ENCODE measurements at places on chromosomes 4 and X.

DNA sequence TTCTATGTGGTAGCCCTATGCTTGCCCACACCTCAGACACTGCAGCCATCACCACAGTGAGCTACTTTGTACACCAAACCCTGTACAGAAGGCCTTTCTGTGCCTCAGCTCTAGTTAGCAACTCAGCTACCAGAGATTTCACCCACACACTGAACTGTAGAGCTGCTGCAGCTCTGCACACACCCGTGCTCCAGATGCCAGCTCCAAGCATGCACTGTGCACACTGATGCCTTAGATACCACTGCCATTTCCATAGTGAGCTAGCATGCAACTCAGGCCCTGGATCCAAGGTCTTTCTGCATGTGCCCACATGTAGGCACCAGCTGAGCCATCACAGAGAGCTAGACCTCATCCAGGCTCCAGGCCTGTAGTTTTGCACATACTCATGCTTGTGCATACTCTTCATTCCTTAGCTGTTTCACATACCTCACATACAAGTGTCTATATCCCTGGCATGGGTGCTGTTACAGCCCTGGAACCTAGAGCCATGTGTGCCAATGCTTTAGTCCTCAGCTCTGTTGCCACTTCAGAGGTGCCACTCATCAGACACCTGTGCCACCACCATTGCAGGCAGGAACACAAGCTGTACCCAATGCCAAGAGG, 423.5 kb upstream of the NDST3 start:
- no peak for DNase-seq

GRCh38 chr4:38654273-38654672, 9.7 kb upstream of the KLF3 start:
- no peak for DNase-seq

GRCh38 chr4:183825346-183825745, 79.8 kb upstream of the STOX2 start:
- no peak for DNase-seq

DNA sequence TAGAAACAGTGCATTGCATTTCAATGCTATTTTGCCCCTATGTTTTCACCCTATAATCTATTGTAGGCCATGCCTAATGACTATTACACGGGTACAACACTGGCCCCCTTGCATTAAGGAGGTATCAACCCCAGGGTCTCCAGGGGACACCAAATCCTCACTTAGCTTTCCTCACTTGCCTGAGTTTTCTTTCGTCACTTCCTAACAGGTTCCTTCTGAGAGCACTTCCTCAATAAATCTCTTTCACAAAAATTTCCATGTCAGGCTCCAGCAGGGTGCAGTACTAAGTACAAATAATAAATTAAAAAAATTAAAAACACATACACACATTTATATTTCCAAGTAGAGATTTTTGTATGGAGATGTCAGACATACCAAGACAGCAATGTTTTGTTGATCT, 165.0 kb downstream of the RBM46 start:
- DNase-seq, result no peak

DNA sequence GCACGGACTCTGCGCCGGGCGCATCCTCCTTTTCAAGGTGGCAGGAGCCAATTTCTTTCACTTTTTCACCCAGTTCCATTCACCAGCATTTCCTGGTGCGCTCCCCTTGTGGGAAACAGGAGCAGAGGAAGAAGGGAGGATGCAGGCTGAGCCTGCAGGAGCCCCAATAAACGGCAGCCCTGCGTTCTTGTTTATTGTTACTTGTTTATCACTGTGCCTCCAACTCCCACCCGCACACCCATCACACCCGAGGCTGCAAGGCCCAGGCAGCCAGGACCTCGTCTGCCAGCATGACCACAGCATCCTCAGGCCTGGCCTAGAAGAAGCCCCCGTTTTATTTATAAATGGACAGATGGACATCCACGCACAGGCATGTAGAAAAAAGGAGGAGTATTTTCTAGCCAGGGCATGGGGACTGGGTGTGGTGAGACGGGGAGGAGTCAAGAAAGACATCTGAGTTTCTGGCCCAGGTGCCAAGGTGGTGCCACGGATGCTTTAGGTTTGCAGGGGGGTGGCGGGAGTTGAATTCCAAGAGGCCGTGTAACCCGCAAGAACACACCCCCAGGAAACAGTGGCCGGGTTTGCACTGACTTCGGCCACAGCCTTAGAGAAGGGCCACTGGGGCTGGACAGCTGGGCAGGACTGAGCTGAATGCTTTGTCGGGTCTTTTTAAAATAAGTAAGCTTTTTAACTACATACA, 51.7 kb downstream of the JAKMIP1 start:
- no peak for DNase-seq

- no peak for DNase-seq
Measured at GRCh38 chr4:4462970-4463369, 76.1 kb downstream of the NSG1 start.

GRCh38 chr4:13711233-13711785, 83.8 kb upstream of the BOD1L1 start:
- DNase-seq, result no peak

DNA sequence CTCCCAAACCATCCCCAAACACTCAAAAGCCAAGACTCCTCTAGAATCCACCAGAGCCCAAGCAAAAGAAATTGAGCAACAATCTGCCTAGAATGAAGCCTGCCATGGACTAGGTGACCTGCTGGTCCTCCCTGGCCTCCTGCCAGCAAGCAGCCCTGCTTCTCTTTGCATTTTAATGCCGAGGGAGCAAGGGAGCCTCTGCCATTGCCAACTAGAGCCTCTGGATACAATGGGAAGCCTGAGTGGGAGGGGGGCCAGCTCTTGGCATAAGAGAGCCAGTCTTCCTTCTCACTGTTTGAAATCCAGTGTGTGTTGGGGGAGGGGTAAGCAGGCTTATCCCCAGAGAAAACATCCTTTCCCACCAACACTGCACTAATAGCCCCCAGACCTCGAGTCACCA, 1.5 kb upstream of the GDPD2 start:
- no peak for DNase-seq
